ENCODE measurements at places on chromosomes 16 and 17.
A peak's percentile ranks its signal among the peaks of the same experiment; 100 is the strongest.

GRCh38 chr16:31286421-31287032 is 26.8 kb downstream of the ITGAM start:
- no peak for DNase-seq

- DNase-seq, result no peak
Measured at GRCh38 chr16:8572919-8573724, 17.2 kb downstream of the TMEM114 start.

DNA sequence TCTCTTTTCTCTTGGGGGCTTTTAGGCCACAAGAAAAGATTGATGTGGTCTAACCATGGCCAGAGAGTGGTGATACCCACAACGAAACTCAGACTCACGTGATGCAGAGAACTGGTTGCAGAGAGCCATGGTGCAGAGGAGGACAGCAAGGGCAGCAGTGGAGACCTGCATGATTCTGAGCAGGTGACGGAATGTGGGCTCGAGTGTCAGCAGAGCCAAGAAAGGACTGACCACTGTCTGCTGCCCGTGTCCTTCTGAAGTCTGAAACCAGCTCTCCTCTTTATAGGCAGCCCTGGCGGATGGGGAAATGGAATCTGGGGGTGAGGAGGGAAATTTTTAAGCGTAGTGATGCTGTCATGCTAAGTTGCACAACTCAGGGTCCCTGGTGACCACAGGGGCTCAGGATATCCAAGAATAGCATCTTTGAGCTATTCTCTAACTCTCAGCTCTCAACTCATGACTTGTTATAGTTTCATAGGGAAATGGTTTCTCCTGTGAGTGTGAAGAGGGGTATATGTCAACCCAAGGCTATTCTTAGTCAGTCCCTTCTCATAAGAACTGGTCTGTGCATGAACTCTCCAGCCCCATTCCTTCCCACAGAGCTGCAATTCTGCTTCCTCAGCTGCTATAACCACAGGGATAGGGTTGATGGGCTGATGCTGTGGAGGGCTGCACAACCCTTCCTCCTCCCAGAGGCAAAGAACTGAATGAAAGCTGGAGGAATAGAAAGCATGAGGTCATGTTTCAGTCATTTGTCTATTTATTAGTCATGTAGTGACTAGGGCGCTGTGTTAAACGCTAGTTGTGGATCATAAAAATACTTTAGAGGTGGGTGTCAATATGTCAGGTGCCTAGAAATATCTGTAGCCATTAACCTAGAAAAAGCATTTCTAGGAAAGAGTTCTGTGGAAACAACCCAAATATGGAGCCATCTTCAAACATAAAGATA is at the start of gene CCL3:
CCL3 (minus strand) TSS at position 256 of the 949 bp plus-strand sequence; CDS start at position 171, 85 bp downstream.
- no peak for DNase-seq

DNA sequence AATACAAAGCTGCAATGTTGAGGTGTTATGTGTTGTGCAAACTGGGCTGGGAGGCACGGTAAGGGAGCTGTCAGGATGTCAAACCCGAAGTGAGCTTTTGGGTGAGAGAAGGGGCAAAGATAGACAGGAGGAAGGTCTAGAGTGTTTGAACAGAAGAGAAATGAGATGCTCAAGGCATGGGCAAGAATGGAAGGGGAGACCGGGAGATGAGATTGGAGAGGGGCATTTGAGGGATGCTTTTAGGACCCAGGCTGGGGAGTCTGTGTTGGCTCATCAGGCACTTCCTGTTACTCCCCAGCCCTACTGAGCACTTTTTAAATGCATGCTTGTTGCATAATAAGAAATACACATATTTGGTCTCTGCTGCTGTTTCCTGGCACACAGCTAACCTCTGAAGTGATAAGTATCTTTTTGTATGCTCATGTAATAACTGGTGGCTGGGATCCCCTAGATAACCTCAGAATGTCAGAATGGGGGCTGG is 13.7 kb downstream of the UNC45B start:
- DNase-seq, result no peak

DNA sequence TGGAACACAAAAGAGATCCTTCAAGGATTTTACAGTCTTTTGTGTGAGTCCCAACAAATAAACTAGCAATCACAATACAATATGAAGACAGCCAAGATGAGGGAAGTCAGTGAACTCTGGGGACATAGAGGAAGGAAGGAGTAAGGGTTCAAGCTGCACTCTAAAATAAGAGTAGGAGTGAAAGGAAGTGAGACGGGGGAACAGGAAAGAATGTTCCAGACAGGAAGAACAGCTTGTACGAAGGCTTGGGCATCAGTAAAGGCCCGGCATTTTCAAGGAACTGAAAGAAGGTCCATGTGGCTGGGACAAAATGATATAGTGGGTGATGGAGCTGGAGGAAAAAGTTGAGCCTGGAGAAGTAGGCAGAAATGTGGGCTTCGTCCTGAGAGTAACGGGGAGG is 4.5 kb downstream of the CCL17 start:
- DNase-seq, result no peak

DNA sequence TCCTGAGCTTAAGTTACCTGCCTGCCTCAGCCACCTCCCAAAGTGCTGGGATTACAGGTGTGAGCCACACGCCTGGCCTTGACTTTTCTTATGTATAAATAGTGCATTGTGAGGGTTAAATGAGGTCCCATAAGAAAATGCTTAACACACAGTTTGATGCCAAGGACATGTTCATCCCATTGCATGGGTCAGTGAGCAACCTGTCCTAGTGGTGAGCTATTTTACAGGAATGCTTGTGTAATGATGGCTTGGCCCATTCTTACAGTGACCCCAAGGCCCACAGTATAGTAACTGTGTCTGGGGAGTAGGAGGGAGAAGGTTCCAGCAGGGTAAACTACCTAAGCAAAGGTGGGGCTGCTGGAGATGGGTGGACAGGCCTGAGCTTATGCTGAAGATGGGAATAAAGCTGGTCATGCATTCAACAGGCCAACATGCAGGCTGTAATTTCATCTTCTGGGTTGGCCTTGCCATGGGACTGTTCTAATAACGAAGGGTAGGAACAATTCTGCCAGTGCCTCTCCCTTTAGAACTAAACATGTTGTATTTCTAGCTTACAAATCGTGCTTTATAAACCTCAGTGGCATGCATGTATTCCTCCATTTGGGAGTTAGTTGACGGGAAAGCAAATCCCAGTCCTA is 6.2 kb downstream of the ACSF2 start:
- no peak for DNase-seq

GRCh38 chr17:17675416-17675815 is 5.8 kb upstream of the RAI1 start:
- no peak for DNase-seq

GRCh38 chr17:67139784-67140665 is 95.7 kb downstream of the CACNG1 start:
- DNase-seq, result no peak

GRCh38 chr16:79874391-79874790 is 273.9 kb upstream of the MAF start:
- no peak for DNase-seq

DNA sequence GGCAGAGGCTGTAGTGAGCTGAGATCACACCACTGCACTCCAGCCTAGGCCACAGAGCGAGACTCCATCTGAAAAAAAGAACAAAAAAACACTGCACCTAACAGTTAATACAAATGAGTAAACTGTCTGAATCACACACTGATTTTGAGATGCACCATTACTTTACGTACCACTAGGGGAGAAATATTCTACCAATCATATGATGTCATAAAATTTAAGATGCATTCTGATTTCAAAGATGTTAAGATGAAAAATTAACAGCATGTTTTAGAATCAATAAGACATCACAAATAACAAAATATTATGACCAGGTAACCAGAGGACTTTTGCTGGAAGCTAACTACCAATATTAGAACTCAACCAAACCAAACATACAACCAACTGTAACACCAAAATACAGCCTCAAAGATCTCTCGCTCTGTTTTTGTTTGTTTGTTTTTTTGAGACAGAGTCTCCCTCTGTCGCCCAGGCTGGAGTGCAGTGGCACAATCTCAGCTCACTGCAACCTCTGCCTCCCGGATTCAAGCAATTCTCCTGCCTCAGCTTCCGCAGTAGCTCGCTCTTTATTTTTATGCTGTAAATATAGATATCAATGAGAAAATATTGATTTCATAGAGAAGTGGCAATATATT is 31.6 kb downstream of the GLG1 start:
- no peak for DNase-seq

- DNase-seq, result peak; percentile 2
Measured at GRCh38 chr17:11935734-11936406, 61.4 kb downstream of the ZNF18 start.

- DNase-seq, result peak; percentile 70
Measured at GRCh38 chr16:88743693-88744576, 37.6 kb downstream of the CTU2 start.

DNA sequence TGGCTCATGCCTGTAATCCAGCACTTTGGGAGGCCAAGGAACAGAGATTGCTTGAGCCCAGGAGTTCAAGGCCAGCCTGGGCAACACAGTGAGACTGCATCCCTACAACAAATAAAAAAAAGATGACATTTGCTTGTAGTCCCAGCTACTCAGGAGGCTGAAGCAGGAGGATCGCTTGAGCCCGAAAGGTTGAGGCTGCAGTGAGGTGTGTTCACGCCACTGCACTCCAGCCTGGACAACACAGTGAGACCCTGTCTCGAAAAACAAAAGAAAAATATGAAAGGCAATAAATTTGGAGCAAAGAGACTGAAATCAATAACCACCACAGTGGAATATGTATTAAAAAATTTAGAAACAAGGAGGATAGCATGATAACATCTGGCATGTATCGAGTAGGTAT is 143.8 kb upstream of the RBL2 start:
- DNase-seq, result no peak

DNA sequence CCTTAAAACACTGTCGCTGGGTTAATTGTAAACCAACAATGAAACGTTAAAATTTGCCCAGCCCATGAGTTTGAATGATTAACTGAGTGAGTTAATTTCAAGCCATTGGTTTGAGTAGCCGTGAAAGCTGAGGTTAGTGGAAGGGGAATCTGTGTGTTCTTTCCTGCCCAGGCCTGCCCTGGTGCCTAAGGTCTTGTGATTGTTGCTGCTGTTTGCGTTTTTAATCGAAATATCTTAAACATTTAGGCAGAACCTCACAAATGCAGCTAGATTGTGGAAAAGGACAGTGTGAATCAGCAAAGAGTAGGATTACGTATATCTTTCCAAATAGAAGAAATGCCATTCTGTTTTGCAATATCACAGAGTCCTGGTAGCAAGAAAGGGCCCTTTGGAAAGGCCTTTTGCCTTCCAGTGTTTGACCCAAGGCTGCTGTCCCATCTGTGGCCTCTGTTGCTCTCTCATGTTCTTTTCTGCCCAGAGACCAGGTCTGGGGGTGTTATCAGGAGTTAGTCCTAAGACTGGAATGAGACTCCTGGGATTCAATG is 113.8 kb downstream of the MSI2 start:
- DNase-seq, result no peak

DNA sequence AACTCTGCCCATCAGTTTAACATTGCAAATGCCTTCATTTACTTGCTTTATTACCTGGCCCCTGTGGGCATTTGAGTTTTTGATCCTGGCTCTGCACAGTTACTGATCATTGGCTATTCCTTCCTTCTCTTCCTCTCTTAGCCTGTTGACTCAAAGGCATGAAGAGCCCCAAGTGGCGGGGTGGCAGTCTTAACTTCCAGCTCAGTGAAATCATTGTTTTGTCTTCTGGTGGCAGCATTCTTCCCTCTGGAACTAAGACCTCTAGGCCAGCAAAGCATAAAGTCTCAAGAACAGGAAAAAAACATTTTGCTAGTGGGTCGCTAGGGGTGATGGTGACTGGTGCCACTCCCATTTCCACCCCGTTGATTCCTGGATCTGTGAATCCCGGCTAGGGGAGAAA is 52.3 kb upstream of the MRTFB start:
- DNase-seq, result no peak

DNA sequence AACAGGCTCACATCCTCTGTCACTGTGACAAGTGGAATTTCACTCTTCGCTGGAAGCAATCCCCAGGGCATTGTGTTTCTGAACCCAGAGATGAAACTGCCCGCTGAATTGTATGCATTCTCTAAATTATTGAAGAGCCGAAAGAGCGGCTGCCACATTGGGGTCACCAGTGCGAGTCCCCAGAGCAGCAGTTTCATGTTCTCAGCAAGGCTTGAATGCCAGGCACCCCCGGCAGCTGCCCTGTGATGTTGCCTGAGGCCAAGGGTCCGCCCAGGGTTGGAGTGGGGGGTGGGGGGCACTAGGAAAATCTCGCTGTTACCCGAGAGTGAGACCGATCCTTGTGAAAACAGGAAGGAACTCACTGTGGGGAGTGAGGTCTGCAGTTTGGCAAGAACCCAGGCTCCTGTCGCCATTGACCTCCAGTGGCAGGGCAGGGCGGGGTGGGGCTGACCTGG is 20.7 kb upstream of the BCAR1 start:
- DNase-seq, result no peak

GRCh38 chr17:19613979-19614378 is 34.6 kb upstream of the ALDH3A2 start:
- DNase-seq, result no peak

DNA sequence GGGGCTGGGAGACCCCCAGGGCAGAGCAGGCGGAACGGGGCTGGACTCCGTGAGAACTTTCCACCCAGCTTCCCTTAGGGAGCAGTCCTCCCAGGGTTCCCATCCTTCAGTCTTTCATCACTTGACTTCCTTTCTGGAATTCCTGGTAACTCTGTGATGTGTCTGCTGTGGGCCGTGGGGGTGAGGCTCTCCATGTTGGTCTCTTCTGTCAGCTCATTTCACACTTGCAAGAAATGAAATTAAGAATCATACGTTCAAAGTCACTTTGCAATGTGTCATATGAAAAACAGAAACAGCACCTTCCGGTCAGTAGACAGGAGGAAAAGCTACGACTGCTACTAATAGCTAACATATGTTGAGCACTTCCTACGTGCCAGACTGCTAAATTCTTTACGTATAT is 5.4 kb upstream of the BBS2 start:
- no peak for DNase-seq

GRCh38 chr17:35801583-35802224 is 6.3 kb upstream of the MMP28 start:
- peak; percentile 27 for DNase-seq

DNA sequence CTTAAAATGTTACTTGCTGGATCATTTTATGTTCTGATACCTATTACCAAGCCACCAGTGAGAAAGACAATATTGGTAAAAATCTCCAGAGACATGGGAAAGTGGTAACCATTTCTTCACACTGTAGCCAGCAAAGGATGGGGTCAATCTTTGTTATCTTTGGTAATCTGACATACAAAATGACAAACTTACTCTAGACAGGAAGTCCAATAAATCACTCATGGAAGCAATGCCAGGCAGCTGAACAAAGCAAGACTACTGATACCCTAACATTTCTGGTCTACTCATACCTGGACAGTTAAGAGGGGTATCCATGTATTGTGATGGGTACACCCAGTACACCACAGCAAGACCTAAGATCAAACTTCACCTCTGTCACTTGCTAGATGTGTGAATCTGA is 19.0 kb downstream of the GRB2 start:
- no peak for DNase-seq
